NCI-H510A (cell line): ENCODE measurements at places on chromosomes 1 and 21.

DNA sequence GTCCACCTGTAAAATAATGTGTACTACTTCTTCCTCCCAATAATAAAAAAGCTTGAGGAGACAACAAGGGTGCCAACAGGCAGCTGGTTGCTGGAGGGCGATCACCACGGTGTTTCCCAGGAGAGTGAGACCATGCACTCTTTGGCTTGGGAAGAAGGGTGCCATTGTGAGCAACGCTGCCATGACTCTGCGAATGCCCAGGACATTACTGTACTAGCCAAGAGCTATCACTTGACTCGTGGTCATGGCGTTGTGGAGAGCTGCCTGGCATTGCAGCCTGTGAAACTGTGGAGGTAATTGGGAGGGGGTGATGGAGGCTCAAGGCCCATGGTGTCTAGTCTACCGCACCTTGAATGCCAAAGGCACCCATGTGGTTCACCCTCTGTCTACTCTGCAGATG, 14.6 kb upstream of the PRMT2 start:
- DNase-seq: no peak

- DNase-seq: no peak
Observed at GRCh38 chr1:13786541-13786940, 86.6 kb downstream of the PRDM2 start.

GRCh38 chr1:185488808-185489207, 171.8 kb upstream of the IVNS1ABP start:
- DNase-seq: no peak

- DNase-seq: peak; percentile 51
Observed at GRCh38 chr21:44709426-44710293, 1.7 kb downstream of the TSPEAR start.

DNA sequence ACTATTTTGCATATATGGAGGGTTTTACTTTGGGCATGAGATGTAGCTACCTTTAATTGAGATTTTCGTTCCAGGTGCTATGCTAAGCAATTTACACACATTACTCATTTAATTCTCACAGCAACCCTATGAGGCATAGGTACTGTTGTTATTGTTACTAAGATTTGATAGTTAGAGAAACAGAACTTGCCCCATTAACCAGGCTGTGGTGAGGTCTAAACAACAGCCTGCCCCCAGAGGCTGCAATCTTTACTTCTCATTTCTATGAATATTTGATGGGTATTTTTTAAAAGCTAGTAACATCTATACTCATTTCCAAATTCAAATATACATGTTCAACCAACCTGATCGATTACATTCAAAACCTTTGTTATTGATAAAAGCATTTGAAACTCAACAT, 155.6 kb downstream of the GALNT2 start:
- no peak for DNase-seq

DNA sequence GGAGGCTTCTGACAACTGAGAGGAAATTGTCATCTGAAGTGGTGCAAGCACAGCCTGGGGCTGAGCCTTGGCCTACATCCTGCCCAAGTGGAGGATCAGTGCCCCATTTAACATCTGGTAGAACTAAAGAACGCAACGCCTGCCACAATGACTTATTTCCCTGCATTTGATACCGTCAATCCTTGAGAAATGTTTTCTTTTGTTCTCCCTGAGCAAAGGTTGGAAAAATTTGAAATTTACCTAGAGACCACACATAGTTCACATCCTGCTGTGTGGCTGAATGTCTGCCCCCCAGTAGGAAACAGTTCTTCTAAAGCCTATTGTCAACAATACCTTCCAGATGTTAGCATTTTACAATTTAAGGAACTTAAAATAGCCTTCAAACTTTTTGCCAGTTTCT, 5.6 kb upstream of the RGS4 start:
- no peak for DNase-seq

GRCh38 chr1:181102841-181103240, 14.3 kb downstream of the IER5 start:
- no peak for DNase-seq

- DNase-seq: peak; percentile 40
Observed at GRCh38 chr1:47624531-47624930, 186.7 kb downstream of the FOXD2 start.

DNA sequence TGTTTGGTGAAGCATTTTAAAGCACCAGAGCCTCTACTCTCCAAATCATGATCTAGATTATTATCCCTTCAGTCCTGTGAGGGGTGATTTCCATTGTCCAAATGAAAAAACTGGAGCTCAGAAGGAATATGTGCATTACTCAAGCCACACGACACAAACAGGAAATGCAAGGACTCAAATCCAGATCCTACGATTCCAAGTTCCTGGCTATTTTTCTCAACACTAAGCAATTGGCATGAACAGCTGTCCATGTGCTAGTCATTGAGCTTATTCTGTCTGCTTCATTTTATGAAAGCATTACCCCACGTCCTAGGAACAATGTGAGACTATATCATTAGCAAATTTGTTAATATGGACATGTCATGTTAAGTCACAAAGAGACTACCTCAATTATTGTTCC, 273.1 kb upstream of the LYPLAL1 start:
- no peak for DNase-seq

GRCh38 chr1:197093226-197093885, 26.3 kb upstream of the F13B start:
- no peak for DNase-seq

DNA sequence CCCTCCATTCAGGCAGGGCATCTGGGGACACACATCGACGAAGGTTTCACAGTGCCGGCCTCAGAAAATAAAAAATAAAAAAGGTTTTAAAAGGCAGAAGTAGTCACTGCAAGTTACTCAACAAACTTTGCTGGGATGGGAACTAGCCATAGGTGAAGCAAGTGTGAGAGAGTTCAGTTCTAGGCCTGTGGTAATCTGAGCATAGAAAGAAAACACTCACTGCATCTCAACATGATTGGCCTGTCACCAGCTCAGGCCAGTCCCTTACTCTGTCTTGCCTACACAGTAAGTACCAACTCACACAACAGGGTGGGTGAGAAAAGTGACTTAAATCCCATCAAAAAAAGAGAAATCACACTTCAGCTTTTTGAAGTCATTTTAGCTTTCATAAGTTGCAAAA, 30.2 kb upstream of the ADAM30 start:
- DNase-seq: no peak

- DNase-seq: no peak
Observed at GRCh38 chr21:34126691-34127090, 53.3 kb downstream of the MRPS6 start.

DNA sequence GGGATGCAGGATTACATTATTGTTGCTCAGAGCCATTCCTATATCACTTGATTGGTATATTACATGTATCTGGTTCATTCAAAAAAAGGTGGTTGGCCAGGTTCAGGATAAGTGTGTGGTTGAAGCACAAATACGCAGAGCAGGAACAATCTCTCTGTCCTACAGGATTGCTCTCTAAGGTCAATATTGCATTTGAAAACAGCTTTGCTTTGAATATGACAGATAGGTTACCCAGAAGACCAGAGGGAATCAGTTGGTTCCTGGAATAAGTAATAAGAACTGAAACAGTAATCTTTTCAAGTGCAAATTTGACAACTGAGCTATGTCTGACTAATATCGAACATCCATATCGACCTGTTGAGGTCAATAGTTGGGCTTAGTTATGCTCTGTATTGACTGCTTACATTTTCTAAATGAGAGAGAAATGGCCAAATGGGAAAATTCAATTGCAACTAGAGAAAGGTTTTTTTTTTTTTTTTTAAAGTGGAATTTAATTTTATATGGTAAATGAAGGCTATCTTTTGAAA, 176.8 kb downstream of the ATP6V1G3 start:
- no peak for DNase-seq

- DNase-seq: no peak
Observed at GRCh38 chr1:154115180-154115579, 39.7 kb downstream of the NUP210L start.

GRCh38 chr1:42052072-42052699, 101.0 kb upstream of the GUCA2B start:
- DNase-seq: no peak

- DNase-seq: no peak
Observed at GRCh38 chr1:212247988-212248387, 37.2 kb upstream of the PPP2R5A start.

- DNase-seq: no peak
Observed at GRCh38 chr1:115059316-115059715, 29.7 kb downstream of the TSHB start.

- DNase-seq: peak; percentile 32
Observed at GRCh38 chr1:47569681-47570470, 132.0 kb downstream of the FOXD2 start.

DNA sequence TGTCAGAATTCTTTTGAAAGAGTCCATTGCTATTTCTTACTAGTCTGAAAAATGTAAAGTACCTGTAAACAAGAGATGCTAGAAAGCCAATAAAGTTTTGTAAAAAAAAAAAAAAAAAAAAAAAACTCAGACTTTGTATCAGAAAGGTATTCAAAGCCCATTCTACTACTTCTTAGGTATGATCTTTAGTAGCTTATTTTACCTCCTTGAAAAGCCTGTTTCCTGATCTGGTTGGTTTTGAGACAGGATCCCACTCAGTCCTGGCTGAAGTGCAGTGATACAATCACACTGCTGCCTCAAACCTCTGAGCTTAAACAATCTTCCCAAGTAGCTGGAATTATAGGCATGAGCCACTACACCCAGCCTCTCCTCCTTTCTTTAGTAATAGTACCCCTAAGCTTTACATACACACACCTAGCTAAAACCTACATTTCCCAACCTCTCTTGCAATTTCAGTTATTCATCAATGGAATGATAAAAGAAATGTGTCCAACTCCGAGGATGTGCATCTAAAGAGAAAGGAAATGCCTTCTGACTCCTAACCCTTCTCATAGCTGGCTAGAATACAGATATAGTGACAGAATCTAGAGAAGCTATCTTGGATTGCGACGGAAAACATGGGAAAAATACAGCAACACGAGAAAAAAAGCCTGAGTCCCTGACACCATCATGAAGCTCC, 30.6 kb downstream of the EPS15 start:
- DNase-seq: no peak

DNA sequence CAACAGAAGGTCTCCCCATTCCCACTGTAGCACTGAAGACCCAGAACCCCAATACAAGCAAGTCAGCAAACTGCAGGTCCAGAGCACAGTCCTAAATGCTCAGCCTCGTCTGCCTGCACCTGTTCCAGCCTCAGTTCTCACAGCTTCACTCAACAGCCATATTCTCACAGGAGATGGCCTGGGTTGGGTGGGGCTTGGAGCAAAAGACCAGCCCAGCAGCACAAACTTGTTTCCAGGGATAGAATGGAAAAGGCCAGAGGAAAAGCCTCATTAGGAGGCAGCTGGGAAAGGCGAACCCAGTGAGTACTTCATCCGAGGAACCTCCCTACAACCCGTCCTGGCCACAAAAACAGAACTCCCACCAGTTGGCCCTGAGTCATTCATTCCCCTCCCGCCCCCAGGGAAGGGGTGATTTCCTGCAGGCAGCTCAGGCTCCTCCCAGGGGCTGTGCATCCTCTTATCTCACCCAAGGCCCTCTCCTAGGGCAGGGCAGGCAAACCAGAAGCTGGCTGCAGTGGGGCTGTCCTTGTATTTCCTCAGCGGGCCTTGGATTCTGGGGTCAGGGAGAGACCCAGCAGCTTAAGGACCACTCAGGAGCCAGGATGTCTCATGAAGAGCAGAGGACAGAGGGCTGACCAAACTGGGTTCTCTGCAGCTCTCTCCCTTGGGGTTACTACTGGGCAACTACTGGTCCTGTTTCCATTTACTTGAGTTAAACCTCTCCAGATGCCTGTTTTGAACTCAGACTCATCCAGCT, 7.4 kb upstream of the MPL start:
- peak; percentile 34 for DNase-seq

- no peak for DNase-seq
Observed at GRCh38 chr1:3975903-3976630, 76.0 kb upstream of the C1orf174 start.

DNA sequence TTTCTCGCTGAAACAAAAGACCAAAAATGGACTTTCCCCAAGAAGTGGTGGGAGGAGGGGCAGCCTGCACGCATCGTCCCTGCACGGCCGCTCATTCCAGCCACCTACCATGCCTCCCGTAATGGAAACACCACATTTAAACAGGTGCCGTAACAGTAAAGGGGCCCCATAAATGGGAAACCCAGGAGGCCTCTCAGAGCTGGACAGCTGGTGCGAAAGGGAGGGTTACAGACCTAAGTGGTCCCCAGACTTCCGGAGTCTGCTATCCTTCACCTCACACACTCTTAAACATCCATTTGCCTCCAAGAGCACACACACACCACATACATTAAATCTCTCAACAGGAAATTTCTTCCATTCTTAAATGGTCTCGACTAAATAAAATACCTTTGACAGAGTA, 120.7 kb upstream of the SOD1 start:
- peak; percentile 68 for DNase-seq

DNA sequence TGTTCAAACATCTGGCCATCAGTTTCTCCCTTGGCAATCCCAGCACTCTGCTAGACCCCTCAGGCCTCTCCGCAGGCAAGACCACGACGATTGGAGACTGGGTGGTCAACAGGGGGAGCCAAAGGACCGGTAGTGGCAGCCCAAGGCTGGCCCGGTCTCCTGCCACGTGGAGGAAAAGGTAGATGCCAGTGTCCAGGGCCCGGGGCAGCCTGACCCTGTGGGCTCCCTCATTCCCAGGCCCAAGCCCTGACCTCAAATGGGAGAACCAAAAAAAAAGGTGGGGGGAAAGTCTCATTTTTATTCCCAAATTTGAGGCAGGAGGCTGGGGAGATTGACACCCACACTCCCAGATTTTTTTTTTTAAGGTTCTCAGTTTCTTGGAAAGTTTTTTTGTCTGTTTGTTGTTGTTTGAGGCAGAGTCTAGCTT, 24.8 kb downstream of the S100A6 start:
- DNase-seq: peak; percentile 60

- DNase-seq: no peak
Observed at GRCh38 chr1:91261655-91262054, 143.0 kb downstream of the HFM1 start.

GRCh38 chr1:234629026-234629425, 19.0 kb upstream of the IRF2BP2 start:
- no peak for DNase-seq

GRCh38 chr1:170864238-170864637, 71.1 kb upstream of the MROH9 start:
- DNase-seq: no peak

DNA sequence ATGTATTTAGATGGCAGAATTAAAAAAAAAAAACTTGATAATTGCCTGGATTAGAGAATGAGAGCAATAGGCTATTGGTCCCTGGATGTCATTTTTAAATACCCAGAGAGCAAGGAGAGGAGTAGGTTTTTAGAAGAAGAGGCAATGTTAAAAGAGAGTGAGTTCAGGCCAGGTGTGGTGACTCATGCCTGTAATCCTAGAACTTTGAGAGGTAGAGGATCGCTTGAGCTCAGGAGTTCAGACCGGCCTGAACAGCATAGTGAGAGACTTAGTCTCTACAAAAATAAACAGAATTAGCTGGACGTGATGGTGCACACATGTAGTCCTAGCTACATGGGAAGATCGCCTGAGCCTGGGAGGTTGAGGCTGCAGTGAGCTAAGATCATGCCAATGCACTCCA, 15.9 kb upstream of the MUTYH start:
- peak; percentile 9 for DNase-seq

GRCh38 chr1:15578921-15579682, 5.7 kb downstream of the AGMAT start:
- DNase-seq: no peak

- DNase-seq: no peak
Observed at GRCh38 chr1:50423670-50424000, 392 bp upstream of the DMRTA2 start.

GRCh38 chr1:57719274-57719673, 295.4 kb upstream of the DAB1 start:
- DNase-seq: no peak
